ENCODE measurements at places on chromosomes 1 and 21.

DNA sequence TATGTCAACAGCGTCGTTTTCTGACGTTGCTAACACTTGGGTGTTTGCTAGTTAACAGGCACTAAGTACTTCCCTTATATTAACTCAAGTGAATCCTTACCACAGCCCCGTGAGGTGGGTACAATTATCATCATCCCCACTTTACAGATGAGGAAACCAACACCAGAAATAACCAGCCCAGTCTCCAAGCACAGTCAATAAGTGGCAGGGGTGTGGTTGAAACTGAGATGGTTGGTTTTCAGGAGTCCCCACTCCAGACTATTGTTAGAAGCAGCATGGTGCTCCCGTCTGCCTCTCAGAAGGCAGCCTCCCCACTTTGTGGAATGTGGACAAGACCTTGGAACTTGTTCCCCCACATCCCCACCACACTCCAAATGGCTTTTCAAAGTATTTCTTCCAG, 45.7 kb upstream of the ACOT11 start:
- DNase-seq = no peak

- DNase-seq = no peak
Observed at GRCh38 chr1:104264521-104264920, 514.8 kb downstream of the AMY1C start.

- no peak for DNase-seq
Observed at GRCh38 chr1:214941061-214941460, 141.5 kb upstream of the KCNK2 start.

GRCh38 chr1:198373376-198373775, 167.1 kb downstream of the ATP6V1G3 start:
- DNase-seq = no peak

- no peak for DNase-seq
Observed at GRCh38 chr1:11072216-11072917, 12.5 kb upstream of the SRM start.

- no peak for DNase-seq
Observed at GRCh38 chr1:53158900-53159299, 16.5 kb upstream of the SLC1A7 start.

Measured in stimulated activated naive B cell treated with anti-CD40 and anti-IgM and Interleukin-4, amounts not matched to agents 10 μg/mL and 1 μg/mL and 100 μg/mL, for 72 hours (primary cell).